ENCODE measurements at places on chromosomes 13 and 19.

- DNase-seq: no peak
Measured at GRCh38 chr13:40345654-40346372, 320.6 kb downstream of the FOXO1 start.

DNA sequence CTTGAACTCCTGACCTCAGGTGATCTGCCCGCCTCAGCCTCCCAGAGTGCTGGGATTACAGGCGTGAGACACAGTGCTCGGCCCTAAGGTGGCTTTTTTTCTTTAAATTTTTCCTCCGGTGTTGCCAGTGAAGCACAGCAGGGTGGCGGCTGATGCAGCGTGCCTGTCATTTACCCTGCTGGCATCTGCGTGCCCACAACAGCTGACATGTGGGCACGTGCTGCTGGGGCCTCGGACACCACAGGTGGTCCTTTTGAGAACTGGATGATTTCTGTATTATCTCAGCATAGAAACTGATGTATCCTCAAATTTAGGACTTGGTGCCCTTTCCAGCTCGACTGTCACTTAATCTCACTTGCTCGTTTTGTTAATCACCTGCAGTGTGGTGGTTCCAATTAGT is 31.2 kb upstream of the TEX29 start:
- no peak for DNase-seq

- DNase-seq: no peak
Measured at GRCh38 chr19:6801485-6802086, 29.1 kb downstream of the VAV1 start.

- DNase-seq: no peak
Measured at GRCh38 chr19:41638641-41639081, 11.8 kb upstream of the CEACAM4 start.

DNA sequence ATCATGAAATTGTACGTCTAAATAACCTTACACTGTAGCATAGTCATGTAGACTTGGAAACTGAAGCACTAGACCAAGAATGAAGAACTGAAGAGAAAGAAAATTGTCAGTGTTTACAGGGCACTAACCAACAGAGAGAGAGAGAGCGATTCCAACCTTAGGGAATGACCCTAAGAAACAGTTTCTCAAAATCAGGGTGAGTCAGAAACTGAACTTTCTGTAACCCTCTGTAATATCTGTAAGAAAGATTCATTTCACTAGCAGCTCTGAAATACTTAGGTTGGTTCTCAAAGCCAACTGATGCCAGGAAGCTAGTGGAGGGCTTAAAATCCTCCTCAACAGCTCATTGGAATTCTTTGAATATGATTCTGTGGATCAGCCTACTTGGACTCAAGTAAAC is 936.9 kb downstream of the EFNB2 start:
- no peak for DNase-seq

DNA sequence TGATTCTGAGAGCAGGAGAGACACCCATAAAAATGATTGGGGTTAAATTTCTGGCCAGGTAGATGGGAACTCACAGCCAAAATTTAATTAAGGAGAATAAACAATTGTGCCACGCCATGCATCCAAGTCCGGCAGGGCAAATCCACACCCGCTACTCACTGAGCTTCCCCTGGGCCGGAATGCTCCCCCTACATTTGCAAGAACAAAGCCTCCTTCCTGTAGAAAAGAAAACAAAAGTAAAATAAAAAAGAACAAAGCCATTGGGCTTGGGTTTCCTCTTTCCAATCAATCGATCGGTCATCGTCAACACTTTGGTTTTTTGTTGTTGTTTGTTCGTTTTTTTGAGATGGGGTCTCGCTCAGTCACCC is 30.2 kb upstream of the TFDP1 start:
- no peak for DNase-seq

DNA sequence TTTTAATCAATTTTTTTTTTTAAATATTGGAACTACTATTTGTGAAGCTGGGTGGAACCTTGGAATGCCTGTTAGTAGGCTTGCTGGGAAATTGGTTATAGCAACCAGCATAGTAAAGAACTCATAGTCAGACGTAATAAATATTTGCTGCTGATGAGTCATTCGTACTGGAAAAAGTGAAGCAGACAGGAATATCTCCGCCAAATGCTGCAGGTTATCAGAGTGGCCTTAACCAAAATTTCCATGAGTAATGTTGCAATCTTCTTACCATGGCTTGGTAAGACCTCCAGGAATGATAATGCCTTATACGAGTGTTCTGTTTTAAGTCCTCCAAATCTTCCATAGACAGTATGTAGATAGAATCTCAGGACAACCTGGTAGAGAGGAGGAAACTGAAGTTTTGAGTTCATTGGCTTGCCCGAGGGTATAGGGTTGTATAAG is 34.2 kb downstream of the MBNL2 start:
- DNase-seq: peak; percentile 89

- no peak for DNase-seq
Measured at GRCh38 chr19:50833117-50833801, at the start of gene KLK15. TSS of gene KLK15 (minus strand) at chr19:50833574. CDS start at chr19:50831492, 2,082 bp downstream.

- DNase-seq: peak; percentile 72
Measured at GRCh38 chr19:49441210-49441959, at the start of gene SLC17A7. TSS of gene SLC17A7 (minus strand) at chr19:49441527. CDS start at chr19:49441379, 148 bp downstream.

GRCh38 chr13:44447783-44448321 is 74.2 kb downstream of the SERP2 start:
- DNase-seq: no peak

GRCh38 chr13:36920616-36921185 is 663 bp upstream of the SMAD9 start:
- no peak for DNase-seq

- DNase-seq: no peak
Measured at GRCh38 chr13:78256484-78256883, 337.9 kb upstream of the EDNRB start.

GRCh38 chr13:76630629-76631230 is 255.5 kb downstream of the KCTD12 start:
- no peak for DNase-seq

DNA sequence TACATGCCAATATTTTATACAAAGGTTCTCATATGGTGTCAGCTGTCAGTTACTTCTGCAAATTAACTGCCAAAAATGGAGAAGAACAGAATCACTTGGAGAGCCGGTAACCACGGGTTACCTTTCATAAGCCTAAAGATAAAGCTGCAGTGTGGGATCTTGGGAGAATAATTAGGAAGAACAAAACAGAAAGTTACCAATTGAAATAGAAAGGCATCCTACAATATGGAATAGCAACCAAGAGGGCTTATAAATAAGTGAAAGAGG is 74.2 kb downstream of the TSHZ3 start:
- no peak for DNase-seq

- no peak for DNase-seq
Measured at GRCh38 chr19:36401475-36401874, 17.0 kb downstream of the ZFP82 start.

DNA sequence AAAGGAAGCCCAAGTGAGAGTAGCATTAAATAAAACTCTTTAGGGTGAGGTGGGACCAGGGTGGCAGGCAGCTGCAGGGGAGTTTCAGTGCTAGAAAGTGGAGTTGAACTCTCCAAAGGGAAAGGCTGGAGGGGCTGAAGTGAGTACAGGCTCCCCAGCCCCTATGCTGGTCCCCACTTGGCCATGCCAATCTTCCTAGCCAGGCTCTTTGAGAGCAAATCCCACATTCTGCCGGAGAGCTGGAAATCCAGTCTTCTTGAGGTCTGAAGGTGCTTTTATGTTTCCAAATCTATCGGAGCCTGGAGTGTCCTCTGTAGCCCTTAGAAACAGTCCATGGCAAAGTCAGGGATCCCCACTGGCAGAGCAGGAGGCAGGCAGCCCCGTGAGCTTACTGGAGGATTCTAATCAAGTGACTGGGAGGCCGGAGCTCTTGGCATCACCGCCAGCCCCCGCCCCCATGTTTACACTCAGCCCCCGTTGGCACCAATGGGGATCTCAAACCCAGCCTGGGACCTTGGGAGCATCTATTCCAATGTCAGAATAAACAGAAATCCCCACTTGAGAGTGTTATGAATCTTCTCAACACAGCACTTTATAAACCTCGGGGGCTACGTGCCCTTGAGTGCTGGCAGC is 18.3 kb downstream of the ZNF536 start:
- DNase-seq: no peak

DNA sequence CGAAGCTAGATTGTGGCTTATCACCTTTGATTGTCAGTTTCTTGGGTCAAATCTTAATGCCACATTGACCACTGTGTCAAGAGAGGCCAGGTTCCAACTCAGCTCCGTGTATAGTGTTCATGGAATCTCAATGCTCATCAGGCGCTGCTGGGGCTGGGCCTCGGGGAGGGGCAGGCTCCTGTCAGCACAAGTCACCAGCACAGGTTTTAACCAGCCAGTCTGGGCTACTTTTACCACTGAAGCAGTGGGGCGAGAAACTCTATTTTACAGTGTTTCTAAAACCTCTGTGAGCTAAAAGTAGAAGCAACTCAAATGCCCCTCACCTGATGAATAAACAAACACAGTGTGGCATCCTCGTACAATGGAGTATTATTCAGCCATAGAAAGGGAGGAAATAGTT is 118.7 kb upstream of the GJB6 start:
- DNase-seq: no peak

DNA sequence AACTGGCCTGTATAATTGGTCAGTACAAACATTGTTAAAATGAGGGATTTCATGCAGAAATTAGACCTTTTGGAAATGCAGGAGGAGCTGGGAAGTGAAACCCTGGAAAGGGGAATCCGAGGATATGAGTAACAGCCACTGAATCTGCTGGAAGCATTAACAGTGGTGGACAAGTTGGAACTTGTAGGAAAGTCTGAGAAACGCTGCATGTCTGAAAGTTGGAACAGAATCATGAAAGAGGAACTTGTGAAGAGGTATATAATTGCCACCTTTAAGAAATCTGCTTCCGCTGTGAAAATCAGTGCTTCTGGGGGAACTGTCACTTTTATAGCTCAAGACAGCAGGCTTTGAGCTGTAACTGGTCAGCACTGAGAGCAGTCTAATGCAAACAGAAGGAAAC is 716.5 kb upstream of the PRR20A start:
- no peak for DNase-seq

DNA sequence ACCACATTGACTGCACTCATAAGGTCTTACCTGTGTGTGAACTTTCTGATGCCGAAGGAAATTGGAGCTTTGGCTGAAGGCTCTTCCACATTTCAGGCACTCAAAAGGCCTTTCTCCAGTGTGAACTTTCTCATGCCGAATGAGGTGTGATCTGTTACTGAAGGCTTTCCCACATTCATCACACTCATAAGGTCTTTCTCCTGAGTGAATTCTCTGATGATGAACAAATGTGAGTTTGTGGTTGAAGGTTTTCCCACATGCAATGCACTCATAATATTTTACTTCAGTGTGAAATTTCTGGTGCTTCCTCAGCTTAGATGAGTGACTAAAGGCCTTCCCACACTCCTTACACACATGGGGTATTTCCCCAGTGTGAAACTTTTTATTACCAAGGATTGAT is 5.7 kb downstream of the ZNF132 start:
- DNase-seq: no peak

GRCh38 chr19:46134527-46134926 is 10.0 kb upstream of the IGFL3 start:
- peak; percentile 14 for DNase-seq

DNA sequence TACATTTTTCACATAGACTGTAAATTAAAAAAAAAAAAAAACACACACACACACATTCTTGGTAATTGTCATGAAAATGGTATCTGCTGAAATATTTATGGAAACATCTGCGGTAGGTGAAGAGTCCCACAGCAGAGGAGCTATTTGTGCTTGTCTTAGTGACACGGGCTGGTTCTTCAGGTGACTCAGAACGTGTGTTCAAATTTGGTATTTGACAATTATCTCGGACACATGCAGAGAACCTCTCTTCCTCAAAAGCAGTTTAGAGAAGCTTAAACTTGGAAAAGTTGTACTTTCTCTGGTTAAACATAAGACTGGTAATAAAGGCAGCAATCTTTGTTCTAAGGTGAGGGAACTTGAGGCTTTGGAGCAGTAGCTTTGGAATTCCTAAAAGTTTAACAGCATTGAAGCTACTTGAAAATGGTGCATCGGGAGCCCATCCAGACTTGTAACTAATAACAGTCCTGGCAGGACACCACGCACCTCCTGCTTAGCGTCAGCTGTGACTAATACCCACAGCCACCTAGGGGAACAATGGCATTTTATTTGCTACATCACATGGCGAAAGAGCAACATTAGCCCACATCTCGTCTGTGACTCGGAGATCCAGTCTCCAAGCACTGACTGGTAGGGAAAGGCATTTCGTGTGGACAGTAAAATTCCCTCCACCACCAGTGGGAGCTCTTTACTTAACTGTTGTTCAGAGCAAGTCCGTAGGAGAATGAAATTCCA is 1505.1 kb upstream of the SLC10A2 start:
- DNase-seq: peak; percentile 81

GRCh38 chr13:37944869-37945442 is 75.4 kb upstream of the TRPC4 start:
- DNase-seq: no peak

GRCh38 chr13:58004751-58005150 is 373.2 kb downstream of the PCDH17 start:
- no peak for DNase-seq

- DNase-seq: no peak
Measured at GRCh38 chr19:989381-990081, 5.4 kb downstream of the WDR18 start.

DNA sequence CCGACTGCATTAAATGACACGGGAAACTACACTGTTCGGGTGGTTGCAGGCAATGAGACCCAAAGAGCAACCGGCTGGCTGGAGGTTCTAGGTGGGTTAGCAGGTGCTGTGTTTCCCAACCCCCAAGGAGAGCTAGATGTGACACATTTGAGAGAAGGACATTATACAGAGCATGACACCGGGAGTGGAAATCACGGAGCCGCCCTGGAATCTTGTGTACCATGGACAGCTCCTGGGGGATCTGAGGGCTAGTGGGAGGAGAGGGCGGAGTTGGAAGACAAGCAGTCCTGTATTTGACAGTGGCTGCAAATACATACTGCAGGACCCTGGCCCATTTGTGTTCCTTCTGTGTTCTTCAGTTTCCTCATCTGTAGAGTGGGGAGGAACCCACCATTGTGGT is 2.3 kb downstream of the CEACAM18 start:
- peak; percentile 34 for DNase-seq

GRCh38 chr19:6034512-6034911 is 56.6 kb upstream of the RANBP3 start:
- DNase-seq: no peak

DNA sequence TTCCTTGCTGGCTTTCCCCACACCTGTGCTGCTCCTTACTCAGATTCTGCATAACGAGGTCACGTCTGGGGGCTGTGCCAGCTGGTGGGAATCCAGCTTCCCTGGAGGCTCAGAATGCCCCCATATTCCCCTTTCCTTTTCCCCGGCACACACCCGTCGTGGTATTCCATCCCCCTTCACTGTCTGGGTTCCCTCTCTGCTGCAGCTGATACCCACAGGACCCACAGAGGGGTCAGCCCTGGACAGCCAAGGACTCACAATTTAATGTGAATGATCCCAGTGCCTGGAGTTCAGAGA is 4.2 kb upstream of the MYH14 start:
- DNase-seq: no peak

- no peak for DNase-seq
Measured at GRCh38 chr13:31054632-31055031, 107.1 kb downstream of the HSPH1 start.

DNA sequence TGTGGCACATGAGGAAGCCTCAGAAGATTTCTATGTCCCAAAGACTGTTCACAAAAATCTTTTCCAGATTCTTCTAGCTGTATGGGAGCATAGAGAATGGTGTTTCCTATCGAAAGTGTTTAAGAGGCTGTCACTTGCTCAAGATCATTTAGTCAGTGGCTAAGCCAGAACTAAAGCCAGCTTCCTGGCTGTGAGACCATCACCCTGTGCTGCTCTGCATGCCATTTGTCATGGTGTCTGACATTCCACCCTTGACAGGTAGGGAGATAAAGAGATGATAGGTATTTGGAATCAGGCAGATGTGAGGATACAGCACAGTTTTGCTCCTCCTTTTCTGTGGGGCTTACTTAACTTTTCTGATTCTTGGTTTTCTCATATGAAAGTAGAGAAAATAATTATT is 177.3 kb downstream of the DNAJC15 start:
- no peak for DNase-seq
